ENCODE measurements at places on chromosomes 13 and 19. TPM values are rescaled to one million over a fixed set of nuclear protein-coding genes. Genes with fewer than 3 reads are reported as not detected.

ARHGAP33 gene
- total RNA-seq: 47.4 TPM

DACH1 gene
- 3.7 TPM for total RNA-seq

GRCh38 chr19:18865106-18865972 is 30.6 kb downstream of the CERS1 start:
- DNase-seq: no peak

DNA sequence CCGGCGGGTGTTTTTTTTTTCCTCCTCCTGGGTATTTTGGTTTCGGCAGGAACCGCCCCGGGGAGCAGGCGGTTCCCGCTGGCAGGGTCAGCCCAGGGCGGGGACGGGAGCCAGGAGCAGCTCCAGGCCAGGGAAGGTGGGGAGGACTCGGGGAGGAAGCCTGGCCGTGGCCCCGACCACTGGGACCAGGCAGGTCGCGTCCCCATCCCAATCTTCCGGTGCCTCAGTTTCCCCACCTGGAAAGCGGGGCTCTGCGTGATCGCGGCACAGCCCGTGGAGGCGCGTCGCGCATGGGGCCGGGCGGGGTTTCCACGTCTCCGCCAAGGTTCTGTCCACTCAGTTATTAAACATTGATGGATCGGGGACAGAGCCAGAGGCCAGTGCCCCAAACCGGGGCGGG is 34.8 kb downstream of the IL12RB1 start:
- no peak for DNase-seq

DNA sequence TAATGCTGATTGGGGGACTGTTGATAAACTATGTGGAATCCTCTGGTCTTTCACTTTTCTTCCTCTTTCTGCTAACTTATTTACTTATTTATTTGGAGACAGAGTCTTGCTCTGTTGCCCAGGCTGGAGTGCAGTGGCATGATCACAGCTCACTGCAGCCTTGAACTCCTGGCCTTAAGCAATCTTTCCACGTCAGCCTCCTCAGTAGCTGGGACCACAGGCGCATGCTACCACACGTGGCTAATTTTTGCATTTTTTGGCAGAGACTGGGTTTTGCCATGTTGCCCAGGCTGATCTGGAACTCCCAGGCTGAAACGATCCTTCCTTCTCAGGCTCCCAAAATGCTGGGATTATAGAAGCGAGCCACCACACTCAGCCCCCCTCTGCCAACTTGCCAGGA is 77.5 kb downstream of the ELF1 start:
- DNase-seq: no peak

GRCh38 chr19:30229525-30230174 is 142.5 kb upstream of the ZNF536 start:
- DNase-seq: no peak

- DNase-seq: no peak
Observed at GRCh38 chr13:66219506-66219905, 1010.6 kb downstream of the PCDH9 start.

DNA sequence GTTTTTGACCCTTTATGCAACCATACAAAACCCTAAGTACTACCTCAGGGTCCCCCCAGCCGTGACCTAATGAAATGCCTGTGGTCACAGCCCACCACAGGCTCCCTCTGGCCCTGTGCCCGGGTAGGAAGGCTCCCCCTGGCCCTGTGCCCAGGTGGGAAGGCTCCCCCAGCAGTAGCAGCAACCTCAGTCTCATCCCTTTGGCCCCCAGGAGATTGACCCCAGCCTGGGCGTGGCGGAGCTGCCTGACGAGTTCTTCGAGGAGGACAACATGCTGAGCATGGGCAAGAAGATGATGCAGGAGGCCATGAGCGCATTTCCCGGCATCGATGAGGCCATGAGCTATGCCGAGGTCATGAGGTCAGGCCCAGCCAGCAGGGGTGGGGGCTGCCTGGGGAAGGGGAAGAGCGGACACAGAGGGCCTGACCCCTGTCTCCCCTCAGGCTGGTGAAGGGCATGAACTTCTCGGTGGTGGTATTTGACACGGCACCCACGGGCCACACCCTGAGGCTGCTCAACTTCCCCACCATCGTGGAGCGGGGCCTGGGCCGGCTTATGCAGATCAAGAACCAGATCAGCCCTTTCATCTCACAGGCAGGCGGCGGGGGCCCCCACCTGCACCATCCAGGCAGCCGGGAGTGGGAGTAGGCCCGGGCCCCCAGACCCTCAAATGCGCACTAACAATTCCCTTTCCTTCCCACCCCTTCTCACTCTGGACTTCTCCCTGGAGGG is 6.3 kb upstream of the BEST2 start:
- peak; percentile 36 for DNase-seq

DNA sequence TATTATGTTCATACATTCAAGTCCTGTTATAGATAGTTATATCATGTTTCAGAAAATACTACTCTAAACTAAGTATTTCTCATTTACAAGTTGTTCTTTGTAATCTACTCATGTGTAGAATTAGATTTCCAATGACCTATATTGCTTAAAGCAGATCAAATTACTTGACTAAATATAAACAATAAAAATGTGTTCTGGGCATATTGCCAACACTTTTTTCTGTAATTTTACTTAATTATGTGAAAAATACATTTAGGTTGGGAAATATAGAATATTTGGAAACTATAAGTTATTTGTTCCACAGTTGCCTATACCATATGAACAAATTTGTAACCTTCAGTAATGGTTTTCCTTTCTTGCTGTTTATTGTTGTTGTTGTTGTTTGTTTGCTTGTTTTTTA is 275.2 kb upstream of the PCDH9 start:
- DNase-seq: no peak

- no peak for DNase-seq
Observed at GRCh38 chr13:25110956-25111584, 15.1 kb downstream of the PABPC3 start.

YJU2 gene
- total RNA-seq: 27.5 TPM
